ENCODE measurements at places on chromosomes 4 and X. TPM values are rescaled to one million over a fixed set of nuclear protein-coding genes. Genes with fewer than 3 reads are reported as not detected.
A peak's percentile ranks its signal among the peaks of the same experiment; 100 is the strongest.

DNA sequence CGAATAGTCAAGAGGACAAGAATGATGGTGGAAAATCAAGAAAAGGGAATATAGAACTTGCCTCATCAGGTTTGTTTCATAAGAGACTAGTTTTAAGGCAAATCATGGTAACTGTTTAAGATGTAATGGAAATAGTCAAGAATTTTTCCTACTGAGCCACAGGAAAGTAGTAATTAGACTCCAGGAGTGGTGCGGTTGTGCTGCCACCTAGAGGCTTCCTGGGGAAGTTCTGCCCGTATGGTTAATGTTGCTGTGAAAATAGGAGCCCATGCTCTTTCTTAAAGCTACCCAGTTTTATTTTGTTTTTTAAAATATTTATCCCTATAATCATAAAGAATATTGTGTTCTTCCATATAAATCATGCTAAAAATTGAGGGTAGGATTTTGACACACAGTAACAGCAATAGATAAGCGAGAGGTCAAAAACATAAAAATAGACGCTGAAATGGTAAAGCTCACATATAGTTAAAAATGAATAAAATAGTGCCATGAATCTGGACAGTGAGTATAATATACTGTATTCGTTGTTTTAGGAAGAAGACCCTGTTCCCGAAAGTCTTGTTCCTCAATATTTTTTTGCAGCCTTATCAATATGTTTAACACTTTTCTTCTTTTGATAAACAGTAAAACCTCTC, 87.0 kb downstream of the PHOX2B start:
- H3K36me3 ChIP-seq, result peaks cover 23% of the 10 kb centered on the region
- no peak overlapping the region for H3K4me3 ChIP-seq
- DNase-seq, result peak; percentile 6
- no peak overlapping the region for H3K27ac ChIP-seq

DNA sequence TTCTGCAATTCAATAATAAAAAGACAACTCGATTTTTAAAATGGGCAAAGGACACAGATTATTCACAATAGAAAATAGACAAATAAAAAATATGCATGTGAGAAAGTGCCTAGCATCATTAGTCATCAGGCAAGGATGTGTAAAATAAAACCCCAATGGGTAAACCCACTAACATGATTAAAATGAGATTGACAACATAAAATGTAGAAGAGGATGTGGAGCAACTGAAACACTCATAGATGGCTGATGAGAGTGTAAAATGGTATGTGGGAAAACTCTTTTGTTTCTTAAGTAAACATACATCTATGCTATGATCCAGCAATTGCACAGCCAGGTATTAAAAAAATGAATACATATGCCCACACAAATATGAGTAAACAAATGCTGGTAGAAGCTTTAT, 177.6 kb downstream of the IQCM start:
- no peaks in the 10 kb centered on the region for H3K27me3 ChIP-seq
- no peak overlapping the region for H3K27ac ChIP-seq
- H3K4me3 ChIP-seq, result no peak overlapping the region
- no peaks in the 10 kb centered on the region for H3K4me1 ChIP-seq

- H3K4me3 ChIP-seq, result no peak overlapping the region
- no peaks in the 10 kb centered on the region for H3K4me1 ChIP-seq
- H3K27ac ChIP-seq, result no peak overlapping the region
- H3K36me3 ChIP-seq, result no peaks in the 10 kb centered on the region
- no peak for DNase-seq
- H3K27me3 ChIP-seq, result no peaks in the 10 kb centered on the region
Measured at GRCh38 chr4:80226094-80226493, 28.8 kb downstream of the PRDM8 start.

Gene HELT
- not detected for total RNA-seq

DNA sequence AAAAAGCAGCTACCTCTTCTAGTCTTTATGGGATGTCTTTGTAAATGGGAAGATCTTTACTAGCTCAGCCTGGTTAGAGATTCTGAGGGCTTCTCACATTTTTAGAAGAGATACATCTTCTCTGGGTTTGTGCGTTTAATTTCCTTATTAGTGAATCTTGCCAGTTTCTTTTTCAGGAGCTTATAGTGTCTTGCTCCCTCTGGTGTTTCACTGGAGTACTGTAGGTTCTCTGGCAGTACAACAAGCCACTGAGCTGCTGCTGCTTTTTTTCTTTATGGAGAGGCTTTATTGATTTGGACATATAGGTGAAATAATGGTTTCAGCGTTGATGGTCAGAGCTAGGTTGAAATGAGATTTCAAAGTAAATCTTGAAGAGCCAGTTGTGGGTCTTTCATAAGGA, 82.9 kb downstream of the LAS1L start:
- no peak for DNase-seq
- no peaks in the 10 kb centered on the region for H3K36me3 ChIP-seq
- H3K4me1 ChIP-seq, result no peaks in the 10 kb centered on the region
- H3K27ac ChIP-seq, result no peak overlapping the region

DNA sequence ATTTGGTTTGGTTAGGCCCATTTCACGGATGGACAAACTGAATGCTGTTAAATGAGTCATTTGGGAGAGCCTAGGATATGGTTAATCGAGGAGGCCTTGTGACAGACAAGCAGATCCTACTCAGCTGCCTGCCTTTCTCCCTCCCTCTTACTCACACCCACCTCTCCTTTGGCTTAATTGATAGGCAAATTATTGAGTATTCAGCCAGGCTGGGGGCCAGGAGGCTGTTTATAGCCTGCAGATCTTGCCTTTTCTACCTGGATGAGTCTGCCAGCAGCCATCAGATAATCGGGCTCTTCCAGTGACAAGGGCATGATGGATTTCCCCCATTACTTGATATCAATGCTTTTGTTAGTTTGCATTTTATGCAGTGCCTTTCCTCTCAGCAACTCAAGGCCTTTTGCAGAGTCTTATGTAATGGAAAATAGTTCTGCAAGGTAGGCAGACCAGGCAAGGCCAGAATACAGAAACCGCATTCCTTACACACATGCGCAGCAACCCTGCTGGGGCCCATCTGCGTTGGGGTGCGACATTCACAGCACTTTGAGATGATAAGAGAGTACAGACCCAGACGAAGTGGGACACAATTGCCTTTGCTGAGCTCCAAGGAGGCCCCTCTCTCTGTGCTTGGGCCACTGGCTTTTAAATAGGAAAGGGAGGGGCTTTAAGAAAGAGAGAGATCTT, 96.2 kb upstream of the ATP6AP2 start:
- H3K4me3 ChIP-seq, result no peak overlapping the region
- no peak overlapping the region for H3K27ac ChIP-seq
- H3K36me3 ChIP-seq, result no peaks in the 10 kb centered on the region
- DNase-seq, result no peak

- no peak for DNase-seq
- H3K27me3 ChIP-seq, result no peaks in the 10 kb centered on the region
- peaks cover 16% of the 10 kb centered on the region for H3K4me1 ChIP-seq
- H3K4me3 ChIP-seq, result peak overlapping the region; percentile 3
- H3K27ac ChIP-seq, result no peak overlapping the region
Measured at GRCh38 chr4:124945422-124945821, 232.9 kb upstream of the ANKRD50 start.

Gene MAGEC3
- total RNA-seq, result not detected

Gene NUDT10
- not detected for total RNA-seq

Gene ADH1B
- 134 TPM for total RNA-seq

All from gastrocnemius medialis (tissue), 4 donors.